ENCODE measurements at places on chromosomes 16 and 17.

DNA sequence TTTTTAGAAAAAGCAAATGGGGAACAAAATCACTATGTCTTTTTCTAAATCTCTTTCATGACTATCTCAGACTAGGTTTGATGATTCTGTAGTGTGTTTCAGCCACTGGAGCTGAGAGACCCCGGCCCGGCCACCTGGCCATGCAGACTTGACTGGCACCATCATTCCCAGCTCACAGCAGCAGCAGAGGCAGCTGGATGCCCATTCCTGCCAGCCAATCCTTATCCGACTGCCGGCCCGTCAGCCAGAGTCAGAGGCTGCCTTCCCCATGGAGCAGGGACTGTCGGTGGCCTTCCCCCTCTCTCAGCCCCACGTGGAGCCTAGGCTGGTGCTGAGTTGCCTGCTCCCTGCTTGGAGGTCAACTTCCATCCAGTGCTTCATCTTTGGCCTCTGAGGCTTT, 56.0 kb upstream of the WSB1 start:
- no peak for DNase-seq

DNA sequence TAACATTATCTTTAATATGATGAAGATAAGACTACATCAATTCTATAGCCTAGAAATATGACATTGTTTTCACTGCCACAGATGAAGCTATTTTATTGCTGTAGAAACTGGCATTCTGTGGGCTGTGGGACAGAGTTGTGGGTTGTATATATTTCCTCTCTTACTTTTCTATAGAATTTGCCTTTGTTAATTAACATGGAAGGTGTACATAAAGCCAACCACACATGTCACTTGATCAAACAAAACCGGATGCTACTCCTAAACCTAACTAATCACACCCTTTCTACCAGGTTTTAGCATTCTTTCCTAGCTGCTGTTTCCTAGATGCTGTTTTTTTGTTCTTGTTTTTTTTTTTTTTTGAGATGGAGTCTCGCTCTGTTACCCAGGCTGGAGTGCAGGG, 81.2 kb upstream of the ATP2A3 start:
- DNase-seq, result no peak

DNA sequence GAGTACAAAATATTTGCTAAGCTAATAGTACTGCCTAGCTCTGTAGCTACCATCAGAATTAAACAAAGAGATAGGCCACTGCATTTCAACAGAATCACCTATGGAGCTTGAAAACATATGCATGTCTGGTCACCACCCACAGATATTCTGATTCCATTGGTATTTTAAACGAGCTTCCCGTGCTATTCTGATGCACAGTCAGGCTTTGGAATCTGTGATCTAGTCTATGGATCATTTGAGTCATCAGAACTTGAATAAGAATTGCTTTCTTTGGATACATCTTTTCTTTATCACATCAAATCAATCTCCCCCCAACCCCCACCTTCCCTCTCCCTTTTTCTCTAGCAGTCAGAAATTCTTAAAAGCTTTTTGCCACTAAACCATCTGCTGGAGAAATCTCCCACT, 124.7 kb downstream of the NPIPB5 start:
- no peak for DNase-seq

DNA sequence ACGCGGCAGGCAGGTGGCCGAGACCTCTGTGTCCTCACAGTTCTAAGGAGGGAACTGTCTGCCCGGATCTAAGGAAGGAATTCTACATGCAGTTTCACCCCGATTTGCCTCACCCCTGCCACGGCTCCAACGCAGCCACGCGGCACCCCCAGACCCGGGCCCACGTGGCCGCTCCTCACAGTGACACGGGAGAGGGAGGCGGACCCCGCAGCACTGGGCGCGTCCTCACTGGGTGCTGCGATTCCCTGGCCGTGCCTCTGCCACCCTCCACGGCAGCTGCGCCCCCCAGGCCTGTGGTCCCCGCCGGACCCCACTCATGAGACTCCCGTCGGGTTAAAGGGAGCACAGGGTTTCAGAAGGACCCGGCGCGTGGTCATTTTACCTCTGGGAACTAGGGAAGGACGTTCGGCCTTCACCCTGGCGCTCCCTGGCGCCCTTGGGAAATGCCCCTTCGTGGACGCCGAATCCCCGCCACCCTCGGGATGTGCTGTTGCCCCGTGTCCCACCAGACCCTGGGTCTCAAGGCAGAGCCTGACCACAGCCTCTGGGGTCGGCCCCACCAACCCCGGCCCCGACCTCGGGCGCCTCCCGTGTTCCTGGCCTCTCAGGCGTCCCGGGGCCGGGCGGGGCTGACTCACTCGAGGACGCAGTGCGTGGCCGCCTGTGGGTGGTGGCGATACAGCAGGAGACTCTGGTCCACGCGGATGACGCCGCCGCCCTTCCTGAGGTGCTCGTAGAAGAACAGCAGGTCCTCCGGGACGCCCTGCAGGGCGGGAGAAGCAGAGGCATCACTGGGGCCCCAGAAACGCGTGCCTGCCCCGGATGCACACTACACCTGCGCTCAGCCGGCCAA, 118.8 kb upstream of the METRNL start:
- DNase-seq, result no peak

- DNase-seq, result no peak
These were observed 42.2 kb downstream of the RPH3AL start for GRCh38 chr17:310111-311010.

GRCh38 chr17:15462976-15463772, 4.2 kb downstream of the CDRT4 start:
- DNase-seq, result no peak

DNA sequence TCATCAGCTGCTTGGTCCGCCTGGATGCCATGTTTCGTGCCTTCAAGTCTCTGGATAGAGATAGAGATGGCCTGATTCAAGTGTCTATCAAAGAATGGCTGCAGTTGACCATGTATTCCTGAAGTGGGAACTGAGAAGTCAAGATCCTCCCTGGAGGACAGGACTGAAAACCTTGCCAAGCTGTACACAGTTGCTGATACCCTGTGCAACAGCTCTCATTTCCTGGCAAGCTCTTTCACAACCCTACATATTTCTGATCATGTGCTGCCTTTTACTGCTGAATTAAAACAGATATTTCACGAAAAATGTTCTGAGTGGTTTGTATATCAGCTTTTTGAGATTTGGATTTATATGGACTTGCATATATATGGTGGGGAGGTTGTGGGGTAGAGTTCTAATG, 898 bp downstream of the CAPNS2 start:
- no peak for DNase-seq

DNA sequence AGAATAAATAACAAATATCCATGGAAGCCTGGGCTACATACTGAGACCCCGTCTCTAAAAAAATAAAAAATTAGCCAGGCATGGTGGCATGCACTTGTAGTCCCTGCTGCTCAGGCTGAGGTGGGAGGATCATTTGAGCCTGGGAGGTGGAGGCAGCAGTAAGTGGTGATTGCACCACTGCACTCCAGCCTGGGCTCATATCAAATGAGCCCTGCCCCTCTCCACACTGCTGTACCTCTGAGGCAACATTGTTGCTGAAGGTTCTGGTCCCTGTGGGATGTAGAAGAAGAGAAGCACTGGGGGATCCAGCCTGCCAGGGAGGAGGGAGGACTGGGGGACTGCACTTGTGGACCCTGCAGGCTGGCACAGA, 11.4 kb upstream of the ARHGAP23 start:
- no peak for DNase-seq

- DNase-seq, result no peak
These were observed 3.5 kb upstream of the CD68 start for GRCh38 chr17:7575959-7576358.

DNA sequence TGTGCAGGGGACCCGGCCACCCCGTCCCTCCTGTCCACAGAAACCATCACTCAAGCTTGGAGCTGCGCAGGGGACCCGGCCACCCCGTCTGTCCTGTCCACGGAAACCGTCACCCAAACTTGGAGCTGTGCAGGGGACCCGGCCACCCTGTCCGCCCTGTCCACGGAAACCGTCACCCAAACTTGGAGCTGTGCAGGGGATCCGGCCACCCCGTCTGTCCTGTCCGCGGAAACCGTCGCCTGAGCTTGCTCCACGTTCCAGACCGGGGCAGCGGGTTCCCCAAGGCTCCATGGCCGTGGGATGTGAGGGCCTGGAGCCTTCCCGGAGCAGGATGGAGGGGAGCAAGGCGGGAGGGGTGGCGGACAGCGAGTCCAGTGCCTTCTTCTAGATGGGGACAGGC, 25.2 kb downstream of the SOX8 start:
- no peak for DNase-seq

DNA sequence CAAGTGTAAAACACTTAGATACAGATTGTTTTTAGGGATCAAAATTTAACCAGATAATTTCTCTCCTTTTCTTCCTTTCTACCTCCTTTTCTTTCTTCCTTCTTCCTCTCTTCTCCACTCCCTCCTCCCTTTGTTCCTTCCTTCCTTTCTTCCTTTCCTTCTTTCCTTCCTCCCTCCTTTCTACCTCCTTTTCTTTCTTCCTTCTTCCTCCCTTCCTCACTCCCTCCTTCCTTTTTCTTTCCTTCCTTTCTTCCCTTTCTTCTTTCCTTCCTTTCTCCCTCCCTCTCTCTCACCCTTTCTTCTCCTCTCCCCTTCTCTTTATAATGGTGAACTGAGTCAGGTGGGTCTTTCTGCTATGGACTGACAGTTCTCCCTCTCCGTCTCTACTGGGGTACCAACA, 397.5 kb upstream of the CDH11 start:
- no peak for DNase-seq

- DNase-seq, result no peak
These were observed 725 bp downstream of the KRTAP16-1 start for GRCh38 chr17:41308251-41308917.

DNA sequence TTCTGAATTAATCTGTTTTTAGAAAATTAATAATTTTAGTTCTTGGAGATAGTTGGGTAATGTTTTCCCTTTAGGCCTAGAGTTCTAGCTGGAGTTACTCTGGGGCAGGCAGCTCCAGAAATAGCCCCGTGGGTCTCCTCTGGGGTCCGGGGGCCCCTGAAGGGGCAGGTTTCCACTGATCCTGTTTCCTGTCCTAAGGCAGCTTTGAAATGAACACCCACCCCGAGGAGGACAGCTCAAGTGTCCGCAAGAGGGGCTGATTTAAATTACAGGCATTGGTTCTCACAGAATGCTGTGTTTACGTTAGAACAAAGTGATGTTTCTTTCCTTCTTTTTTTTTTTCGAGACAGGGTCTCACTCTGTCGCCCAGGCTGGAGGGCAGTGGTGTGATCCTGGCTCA, 23.8 kb downstream of the EEF2K start:
- DNase-seq, result no peak

DNA sequence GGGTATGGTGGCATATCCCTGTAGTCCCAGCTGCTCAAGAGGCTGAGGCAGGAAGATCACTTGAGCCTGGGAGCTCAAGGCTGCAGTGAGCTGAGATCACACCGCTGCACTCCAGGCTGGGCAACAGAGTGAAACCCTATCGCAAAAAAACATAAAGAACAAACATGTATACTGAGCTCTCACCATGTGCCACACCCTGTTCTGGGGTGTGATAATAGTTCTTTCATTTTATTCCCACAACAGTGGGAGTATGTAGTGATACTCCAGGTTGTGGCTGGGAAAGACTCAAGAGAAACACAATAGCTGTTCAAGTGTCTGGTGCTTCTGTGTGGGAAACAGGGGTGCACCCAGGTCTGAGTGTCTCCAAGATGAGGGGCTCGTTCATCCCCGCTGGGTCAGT, 90.7 kb downstream of the SOCS1 start:
- DNase-seq, result no peak

GRCh38 chr17:48025904-48026501, 11.6 kb downstream of the COPZ2 start:
- no peak for DNase-seq

DNA sequence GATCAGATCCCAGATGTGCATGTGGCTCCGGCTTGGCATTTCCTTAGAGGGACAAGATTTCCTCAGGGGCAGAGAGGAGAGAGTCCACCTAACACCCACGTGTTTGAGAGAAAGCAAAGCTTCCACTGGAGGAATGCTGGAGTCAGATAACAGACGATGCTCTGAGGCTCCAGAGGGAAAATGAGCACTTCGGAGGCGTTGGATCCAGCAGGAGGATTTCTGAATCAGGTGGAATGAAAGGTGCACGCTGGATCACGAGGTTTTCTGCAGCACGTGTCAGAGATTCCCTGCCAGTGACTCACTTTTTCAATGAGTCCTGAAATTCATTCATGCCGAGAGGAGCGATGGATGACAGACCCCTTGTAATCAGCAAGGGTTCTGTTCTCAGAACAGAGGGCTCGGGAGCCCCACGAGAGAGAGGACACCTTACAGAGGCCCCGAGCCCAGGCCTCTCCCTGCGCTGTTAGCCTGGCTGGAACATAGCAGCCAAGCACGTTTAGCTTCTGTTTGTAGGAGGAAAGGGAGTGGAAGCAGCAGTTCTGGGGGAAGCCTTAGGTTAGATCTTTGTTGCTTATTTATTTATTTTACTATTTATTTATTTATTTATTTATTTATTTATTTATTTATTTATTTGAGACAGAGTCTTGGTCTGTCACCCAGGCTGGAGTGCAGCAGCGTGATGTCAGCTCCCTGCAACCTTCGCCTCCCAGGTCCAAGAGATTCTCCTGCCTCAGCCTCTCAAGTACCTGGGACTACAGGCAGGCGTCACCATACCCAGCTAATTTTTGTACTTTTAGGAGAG, 49.3 kb upstream of the JPH3 start:
- peak; percentile 59 for DNase-seq

GRCh38 chr17:49121696-49122292, 10.8 kb upstream of the B4GALNT2 start:
- DNase-seq, result no peak

DNA sequence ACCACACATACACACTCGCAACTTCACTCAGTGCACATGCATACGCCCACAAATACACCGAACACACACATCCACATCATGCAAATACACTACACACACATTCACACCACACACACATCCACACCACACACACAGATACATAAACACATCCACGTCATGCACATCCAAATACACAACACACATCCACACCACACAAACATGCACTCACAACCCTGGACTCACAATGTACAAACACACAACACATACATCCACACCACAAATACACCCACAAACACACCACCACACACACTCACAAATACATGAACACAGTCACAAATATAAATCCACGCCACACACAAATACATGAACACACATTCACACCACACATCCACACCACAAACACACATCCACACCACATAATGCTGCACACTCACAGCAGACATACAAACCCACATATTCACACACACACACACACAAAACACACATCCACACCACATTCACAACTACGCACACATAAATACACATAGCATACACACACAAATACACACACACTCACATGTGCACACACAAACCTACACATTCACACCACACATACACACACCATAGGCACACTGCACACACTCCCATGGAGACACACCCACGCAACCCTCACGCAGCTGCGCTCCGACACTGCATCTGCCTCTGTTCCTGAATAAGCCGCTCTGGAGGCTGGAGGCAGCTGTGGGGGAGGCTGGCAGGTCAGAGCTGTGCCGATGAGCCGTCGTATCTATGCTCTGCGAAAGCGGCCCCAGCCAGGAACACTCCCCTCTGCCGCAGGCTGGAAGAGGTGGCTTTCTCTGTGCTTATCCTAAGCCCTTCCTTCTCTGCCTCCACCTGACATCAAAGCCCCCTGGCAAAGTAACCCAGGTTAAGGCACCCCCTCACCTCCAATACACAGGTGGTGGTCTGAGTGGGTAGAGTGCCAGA, 141.8 kb downstream of the GRIN2A start:
- DNase-seq, result no peak

- no peak for DNase-seq
These were observed 59.2 kb downstream of the MRM3 start for GRCh38 chr17:841313-841712.

Measured in Caki2 (cell line).